Left colon (tissue), 2 donors: ENCODE measurements at places on chromosomes 5 and 9.
A peak's percentile ranks its signal among the peaks of the same experiment; 100 is the strongest.

DNA sequence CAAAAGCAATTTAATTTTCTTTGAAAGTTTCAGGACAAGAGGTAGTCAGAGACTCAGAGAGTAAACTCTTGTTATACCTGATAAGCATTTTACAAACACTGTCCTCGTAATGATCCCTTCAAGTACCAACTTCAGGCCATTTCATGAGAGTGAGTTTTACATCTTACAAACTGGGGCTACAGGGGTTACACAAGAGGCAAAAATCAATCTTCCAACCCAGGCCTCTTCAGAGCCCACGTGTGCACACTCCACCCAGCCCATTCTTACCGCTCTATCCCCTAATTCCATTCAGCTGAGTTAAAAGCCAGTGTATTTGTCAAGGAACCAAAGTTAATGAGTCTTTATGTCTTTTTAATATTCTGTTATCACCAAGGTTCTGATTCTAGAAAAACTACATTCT, 46.5 kb downstream of the PSMB7 start:
- DNase-seq: no peak

GRCh38 chr5:136132087-136132486, 558 bp upstream of the SMAD5 start:
- peak; percentile 39 for DNase-seq

DNA sequence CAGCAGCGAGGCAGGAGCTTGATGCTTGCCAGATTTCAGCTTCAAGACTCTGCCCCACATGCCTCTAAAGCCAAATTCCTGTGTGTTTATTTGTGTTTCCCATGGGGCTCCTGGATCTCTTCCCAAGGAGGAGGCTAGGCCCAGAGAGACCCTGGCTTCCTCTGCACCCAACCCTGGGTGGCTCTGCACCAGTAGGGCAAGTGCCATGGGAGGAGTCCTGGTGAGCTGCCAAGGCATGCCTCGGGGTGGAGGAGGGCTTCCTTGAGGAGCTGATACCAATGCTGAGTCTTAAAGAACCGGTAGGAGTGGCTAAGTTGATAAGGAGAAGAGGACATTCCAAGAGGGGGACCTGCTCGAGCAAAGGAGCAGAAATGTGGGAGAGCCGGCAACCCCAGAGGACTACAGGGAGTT, 6.8 kb upstream of the TIFAB start:
- peak; percentile 82 for DNase-seq

DNA sequence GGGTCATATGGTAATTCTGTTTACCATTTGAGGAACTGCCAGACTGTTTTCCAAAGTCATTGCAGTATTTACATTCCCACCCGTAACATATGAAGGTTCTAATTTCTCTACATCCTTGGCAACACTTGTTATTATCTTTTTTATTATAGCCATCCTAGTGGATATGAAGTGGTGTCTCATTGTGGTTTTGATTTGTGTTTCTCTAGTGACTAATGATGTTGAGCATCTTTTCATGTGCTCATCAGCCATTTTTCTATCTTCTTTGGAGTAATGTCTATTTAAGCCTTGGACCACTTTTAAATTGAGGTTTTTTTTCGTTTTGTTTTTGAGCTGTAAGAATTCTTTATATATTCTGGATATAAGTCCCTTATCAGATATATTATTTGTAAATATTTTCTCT, 132.8 kb upstream of the RUSC2 start:
- DNase-seq: no peak

- no peak for DNase-seq
These were observed 437.9 kb downstream of the EFNA5 start for GRCh38 chr5:107232788-107233187.

DNA sequence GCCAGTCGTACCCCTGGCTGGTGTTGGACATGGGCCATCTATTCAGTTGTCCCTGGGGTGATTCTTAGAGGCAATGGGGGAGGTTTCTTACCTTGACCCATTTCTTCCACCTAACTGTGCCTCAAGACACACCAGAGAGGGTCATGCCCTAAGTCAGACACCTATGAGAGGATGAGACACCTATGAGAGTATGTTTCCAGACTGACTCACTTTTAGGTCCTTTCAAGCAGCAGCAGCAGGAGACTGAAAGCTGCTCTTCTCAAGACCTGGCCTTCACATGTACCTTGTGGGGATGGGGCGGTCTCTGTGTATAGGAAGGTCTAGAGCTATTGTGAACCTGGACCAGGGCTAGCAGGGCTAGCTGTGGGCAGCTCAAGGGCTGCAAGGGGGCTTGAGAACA, 130.1 kb downstream of the TENT4A start:
- no peak for DNase-seq

DNA sequence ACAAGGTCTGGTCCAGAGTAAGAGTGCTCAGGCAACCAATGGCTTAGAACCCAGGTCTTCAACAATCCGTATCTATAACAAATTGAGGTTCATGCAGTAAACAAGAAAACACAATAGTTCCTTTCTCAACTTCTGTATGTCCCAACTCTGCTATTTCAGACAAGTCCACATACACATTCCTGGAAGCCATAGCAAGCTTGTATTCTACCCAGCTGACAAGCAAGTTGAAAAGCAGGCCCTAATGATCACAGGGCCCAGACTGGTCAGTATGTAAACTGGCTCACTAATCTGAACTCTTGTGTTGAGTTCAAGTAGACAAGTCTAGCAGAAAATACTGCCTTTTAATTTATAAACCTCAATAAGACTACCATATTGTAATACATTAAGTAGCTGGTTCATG, 26.9 kb downstream of the FNIP1 start:
- DNase-seq: no peak

DNA sequence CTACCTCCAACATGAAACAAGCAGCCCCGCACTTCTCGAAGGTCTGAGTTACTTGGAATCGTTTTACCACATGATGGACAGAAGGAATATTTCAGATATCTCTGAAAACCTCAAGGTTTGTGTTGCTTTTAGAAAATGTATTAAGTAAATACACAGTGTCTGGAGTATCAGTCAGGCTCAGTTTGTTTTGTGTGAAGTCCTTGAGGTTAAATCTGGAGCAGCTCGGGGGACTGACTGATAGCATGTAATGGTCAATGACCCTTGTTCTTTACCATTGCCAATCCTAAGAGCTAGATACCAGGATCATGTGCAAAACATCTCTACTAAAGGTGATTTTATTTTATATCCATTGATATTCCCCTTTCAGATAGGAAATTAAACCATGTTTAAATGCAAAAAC, 26.9 kb upstream of the LNPEP start:
- no peak for DNase-seq

DNA sequence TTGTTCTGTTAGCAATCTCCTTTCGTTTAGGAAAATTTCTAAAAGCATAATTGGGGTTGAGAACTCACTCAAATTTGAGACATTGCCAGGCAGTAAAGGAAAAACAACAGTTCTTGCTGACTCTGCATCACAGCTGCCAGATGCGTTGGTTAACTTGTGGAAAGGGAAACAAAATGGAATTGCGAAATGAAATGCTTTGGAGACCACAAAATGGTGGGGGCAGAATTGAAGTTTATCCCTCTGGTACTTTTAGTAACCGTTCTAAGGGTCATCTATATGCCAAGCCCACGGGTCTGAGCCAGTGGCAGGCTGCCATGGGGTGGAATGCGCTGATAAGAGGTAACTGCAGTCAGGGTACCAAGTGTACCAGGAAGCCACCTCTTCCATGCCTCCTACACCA, 28.6 kb upstream of the SELENOP start:
- DNase-seq: no peak
